ENCODE measurements at places on chromosomes 2 and 18. TPM values are rescaled to one million over a fixed set of nuclear protein-coding genes. Genes with fewer than 3 reads are reported as not detected.

DNA sequence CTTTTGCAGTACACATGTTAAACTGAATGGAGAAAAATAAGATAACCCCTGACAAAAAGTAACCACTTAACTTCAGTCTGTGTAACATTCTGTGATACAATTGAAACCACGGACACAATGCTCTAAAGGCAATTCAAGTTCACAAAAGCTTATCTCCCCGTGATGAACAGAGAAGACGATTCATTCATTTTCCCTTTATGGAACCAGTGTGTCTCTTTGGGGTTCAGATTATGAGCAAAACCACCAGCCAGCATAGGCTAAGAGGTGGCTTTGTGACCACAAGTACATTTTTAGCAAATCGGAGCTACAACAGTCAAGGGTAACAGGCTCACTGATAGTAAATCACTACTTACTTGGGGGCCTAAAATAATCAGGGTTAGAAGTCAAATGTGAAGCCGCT, 120.6 kb upstream of the SMAD7 start:
- no peak for DNase-seq

DNA sequence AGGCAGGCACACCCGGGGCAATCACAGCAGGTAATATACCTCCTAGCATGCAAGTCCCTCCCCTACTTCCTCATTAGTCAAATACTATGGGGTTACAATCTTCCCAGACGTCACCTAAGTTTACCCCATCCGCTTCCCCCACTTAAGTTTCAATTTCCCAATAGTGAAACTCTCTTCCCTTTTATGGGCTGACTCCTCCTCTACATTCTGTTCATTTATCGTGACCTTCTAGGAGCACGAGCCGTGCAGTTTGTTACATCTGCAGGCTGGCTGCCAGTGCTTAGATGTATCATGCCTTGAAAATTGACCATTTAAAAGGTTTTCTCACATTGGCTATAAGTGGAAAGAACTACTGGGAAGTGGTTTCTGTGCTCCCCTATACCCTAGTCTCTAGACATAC, 1357.8 kb upstream of the CRIM1 start:
- no peak for DNase-seq

DNA sequence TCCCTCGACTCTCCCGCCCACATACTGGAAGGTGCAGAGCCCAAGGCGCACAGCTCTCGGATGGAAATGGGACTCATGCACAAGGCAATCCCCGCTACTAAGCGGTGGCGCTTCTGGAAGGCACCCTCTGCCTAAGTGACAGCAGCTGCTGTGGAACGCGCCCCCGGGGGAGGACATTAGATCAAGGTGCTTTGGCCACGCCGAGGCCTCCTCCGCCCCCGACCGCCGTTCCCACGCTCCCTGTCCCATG, 202 bp downstream of the MCEE start:
- DNase-seq: peak; percentile 71

The WDR43 gene
- total RNA-seq: 69.6 TPM

The KCNK3 gene
- 1.00 TPM for total RNA-seq

- DNase-seq: no peak
Measured at GRCh38 chr2:29220506-29221270, 105.5 kb downstream of the CLIP4 start.

DNA sequence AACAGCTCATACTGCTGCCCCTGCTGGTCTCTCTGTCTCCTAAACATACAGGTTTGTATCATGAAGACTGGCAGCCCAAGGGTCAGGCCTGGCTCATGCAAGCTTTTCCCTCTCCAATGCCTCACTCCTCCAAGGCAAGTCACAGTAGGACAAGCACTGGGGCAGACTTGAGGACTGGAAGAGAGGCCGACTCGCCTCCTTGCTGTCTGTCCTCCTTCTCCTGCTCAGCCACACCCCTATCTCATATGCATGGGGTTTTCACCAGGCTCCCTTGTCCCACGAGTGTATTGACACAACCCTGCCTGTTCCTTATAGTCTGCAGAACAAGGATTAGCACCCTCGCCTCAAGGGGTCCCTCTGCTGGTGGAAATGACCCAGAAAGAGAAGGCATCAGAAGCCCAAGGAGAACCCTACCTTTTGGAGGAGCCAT, 223.7 kb downstream of the SOX11 start:
- DNase-seq: no peak

The UGT1A1 gene
- 6.0 TPM for total RNA-seq

DNA sequence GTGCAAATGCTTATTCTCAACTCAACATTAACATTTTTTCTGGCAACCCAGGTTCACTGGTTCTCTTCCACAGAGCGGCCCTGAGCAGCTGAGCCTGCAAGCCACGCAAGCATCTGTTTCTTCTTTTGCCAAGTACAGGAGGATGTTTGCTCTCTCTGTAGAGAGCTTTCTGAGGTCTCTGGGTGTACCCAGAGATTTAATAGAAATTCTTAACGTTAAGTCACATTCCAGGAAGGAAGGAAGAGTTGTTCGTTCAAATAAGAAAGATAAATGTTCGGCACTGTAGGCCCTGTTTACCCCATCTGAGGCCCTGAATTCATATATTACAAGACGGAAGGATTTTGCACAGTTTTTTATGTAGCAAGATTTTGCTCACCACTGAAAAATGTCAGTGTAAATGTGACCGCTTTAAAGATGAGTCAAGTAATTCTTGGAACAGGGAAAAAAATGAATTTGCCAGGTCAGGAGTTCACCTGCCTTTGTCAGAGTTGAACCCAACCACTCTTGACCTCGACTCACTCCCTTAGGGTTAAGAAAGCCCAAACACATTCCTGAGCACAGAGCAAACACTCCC, 30.1 kb downstream of the KCTD18 start:
- DNase-seq: no peak

DNA sequence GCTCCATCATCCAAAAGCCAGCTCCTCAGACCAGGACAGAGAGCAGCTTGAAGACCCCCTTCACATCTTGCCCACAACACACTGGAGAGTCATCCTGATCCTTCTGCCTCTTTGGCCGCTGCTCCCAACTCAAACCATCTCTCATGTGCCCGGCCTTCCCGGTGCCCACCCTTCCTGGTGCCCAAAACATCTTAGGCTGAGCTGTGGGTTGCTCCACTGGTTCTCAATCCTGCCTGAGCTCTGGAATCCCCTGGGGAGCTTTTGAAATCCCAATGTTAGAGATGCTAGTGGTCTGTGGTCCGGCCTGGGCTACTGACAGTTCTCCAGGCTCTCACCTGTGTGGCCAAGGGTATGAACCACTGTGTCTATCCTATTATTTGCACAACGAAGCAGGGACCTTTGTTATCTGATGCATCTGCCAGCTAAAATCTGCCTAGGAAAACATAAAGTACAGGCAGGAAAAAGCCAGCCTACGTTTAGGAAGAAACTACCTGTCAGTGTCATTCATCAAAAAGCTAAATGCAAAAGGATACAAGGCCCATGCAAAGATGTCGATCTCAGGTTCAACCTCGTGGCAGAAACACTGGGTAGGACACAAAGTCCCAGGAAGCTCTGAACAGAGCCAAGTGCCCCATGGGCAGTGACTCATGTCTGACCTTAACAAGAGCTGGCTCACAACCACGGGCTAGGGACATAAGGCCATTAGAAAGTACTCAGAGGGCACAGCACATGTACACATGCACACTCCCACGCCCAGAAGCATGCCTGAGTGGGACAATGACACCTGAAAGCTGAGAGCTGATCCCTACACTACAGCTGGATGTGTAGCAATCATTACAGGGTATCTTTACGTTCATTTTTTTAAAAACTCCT, 30.8 kb downstream of the TBC1D8 start:
- DNase-seq: peak; percentile 78

DNA sequence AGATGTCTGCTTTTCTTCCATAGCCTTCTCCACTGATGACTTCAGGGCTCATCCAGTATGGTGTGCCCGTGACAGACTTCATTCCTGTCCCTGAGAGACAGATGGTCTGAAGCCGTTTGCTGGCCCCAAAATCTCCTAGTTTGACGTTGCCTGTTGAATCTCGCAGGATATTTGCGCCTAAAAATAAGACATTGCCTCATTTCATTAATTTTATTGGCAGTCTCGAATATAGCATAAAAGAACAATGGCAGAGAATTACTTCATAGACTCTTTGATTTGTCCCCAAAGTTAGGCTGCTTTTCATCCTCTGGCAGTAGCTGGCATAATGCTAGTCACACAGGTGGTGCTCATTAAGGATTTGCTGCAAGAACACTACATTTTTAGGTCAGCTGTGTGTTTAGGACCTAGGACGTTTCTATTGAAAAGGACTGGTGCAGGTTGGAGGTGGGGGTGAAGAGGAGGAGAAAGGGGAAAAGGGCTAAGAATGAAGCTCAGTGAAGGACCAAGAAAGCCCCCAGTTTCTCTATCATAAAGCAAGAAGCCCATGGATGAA, 14.7 kb upstream of the ERCC3 start:
- DNase-seq: no peak

- DNase-seq: no peak
Measured at GRCh38 chr2:23280401-23280800, 104.6 kb upstream of the KLHL29 start.

DNA sequence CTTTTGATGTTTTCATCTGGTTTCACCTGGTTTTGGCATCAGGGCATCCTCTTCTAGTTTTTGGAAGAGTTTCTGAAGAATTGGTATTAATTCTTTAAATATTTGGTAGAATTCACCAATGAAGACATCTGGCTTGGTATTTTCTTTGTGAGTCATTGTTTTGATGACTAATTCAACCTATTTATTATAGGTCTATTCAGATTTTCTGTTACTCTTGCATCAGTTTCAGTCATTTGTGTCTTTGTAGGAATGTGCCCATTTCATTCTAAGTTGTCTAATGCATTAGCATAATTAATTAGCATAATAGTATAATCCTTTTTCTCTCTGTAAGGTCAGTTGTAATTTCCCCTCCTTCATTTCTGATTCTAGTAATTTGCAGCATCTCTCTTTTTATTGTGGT, 8.0 kb downstream of the GNLY start:
- no peak for DNase-seq

The IL36G gene
- total RNA-seq: not detected

GRCh38 chr18:71025505-71026225, 736.8 kb downstream of the SOCS6 start:
- no peak for DNase-seq

The SPDYA gene
- total RNA-seq: 1.8 TPM

DNA sequence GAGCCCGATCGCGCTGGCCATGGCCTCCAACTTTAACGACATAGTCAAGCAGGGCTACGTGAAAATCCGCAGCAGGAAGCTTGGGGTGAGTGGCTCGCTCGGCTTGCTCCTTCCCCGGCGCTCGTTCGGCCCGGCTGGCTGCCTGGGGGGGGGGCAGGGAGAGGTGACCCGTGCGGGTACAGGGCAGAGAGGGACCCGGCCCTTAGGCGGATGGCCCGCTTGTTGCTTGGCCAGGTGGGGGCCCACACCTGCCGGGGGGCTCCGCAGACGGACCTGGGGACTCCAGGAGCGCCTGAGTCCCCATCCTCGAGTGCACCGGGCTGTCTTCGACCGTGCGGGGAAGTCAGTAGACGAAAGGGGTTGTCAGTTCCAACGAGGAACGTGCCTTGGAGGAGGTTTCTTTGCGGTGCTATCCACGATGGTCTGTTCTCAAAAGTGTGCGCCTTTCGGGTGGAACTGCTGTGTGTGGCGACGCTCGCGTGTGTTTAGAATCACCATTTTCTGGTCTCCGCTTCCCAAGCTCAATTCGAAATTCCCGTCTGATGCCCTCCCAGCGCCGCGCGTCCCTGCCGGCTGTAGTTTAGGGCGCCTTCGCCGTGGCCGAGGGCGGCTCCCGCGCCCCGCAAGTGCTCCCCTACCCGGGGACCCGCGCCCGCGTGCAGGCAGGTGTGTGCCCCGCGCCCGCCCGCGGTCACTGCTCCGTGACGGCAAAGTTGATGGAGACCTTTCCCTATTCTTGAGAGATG, 711 bp downstream of the DOK6 start:
- DNase-seq: peak; percentile 7

DNA sequence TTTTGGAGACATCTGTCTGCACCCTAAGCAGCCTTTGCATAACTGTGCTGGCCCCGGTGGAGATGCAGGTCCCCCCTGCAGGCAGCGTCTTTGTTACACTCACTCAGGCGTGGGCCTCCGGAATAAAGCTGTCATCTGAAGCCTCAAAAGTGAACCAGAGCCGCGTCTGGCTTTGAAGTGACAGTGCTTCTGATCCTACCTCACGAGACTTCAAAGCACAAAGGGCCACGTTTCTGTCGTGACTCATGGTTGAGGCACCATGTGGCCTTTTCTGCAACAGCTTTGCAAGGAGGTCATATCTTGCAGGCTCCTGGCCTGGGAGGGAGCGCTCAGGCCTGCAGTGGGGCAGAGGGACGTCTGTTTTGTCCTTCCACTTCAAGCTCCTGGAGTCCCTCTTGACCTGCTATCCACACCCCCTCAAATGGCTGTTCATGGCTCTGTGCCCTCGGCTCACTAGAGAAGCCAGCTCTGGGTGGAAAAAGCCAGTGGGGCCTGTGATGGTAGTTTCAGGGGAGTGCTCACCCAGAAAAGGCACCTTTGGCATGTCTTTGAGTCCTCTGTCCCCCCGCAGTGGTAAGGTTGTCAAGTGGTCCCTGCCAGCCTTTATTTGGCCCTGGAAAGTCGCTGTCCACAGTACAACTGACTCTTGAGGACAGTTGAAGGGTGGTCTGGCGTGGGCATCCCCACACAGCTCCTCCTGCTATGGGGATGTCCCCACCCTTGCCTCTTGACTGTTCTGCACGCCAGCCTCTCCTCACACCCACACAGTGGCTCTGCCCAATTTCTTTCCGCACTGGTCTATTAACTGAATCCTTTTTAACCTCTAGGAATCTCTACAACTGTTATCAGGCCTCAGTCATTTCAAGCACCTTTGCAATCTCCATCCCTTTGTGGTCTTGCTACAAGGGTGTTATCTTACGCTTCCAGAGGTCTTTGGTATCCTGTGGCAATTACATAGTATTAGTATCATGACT, 19.3 kb downstream of the GPR55 start:
- DNase-seq: no peak

DNA sequence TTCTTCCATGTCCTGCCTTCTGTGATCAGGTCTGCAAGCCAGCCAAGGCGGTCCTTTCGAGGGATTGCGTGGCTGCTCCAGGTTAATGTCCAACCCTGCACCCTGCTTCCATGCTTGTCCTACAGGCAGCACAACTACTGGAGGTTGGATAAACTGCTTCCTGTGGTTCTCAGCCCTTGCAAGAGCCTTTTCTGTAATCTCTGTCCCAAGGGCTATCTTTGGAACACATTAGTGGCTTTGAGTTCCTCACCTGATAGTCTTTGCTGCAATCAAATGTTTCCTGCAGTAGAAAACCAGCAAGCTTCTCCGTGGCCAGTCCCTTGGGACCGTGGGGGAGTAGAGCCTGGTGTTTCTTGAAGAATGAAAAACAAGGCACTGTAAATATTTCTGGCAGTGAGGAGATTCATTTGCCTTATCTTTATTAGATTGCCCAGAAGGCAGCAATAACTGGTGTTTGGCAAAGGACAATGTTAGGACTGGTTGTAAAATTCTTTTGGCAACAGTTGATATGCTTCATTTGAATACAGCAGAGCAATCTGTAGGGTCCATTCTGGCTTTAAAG, 214.4 kb downstream of the FHOD3 start:
- no peak for DNase-seq

GRCh38 chr2:169478339-169478738, 955 bp upstream of the BBS5 start:
- DNase-seq: peak; percentile 13

- DNase-seq: no peak
Measured at GRCh38 chr2:203030991-203031390, 16.3 kb downstream of the NBEAL1 start.
